ENCODE measurements at places on chromosomes 5 and 9.

- no peak for DNase-seq
These were observed 37.1 kb downstream of the VAV2 start for GRCh38 chr9:133954862-133955529.

DNA sequence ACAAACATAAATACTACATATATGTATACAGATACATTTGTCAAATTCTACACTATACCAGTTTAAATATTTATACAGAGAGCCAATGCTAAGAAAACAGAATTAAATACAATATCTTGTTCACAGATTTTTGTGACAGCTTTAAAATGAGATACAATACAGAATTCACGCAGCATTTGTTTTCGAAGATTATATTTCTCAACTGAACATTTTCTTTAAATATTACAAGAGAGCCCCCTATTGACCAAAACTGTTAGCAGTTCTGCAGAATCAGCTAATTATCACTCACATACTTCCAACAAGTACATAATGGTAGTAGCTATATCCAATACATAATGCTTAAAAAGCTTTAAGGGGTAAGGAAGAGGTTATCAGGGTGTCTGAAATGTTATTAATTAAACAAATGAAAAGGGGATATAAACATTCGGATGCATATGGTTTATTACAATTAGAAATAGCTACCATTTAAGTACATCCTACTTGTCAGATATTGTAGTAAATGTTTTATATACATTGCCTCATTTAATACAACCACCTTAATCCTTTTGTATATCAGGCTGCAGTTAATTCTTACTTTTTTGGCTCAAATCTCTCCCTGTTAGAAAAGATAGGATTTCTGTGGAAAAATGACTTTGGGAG, 31.7 kb downstream of the ZDHHC21 start:
- DNase-seq, result peak; percentile 45

GRCh38 chr5:62576570-62577170, 1.9 kb upstream of the LRRC70 start:
- DNase-seq, result no peak

DNA sequence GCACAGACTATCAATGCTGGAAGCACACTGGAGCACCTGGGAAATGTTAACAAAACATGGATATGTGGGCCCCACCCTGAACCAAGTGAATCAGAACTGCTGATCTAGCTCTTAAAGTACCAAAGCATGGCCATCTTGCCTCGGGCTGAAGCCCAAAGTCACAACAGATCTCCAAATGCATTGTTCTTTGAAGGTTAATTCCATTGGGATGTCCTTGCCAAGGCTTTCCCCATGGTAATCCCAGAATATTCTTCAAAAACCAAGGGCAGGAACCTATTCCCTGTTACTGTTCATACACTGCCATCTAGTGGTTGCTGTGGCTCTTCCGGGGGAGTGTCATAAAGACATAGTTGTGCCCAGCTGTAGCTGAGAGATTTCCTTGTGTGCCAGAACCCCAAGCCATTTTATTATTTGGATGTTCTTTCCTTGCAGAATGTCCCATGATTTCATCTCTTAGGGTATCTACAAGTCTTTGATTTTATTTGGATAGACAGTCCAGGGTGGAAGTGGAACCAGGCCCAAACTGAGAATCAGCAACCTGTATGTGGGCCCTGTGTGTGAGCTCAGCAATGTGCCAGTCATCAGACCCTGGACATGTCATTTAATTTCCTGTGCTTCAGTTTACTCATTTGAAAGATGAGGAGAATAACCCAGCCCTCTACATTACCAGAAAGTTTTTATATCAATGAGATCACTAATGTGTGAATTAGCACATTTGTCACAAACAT, 290.0 kb downstream of the ACTL7B start:
- DNase-seq, result peak; percentile 38

DNA sequence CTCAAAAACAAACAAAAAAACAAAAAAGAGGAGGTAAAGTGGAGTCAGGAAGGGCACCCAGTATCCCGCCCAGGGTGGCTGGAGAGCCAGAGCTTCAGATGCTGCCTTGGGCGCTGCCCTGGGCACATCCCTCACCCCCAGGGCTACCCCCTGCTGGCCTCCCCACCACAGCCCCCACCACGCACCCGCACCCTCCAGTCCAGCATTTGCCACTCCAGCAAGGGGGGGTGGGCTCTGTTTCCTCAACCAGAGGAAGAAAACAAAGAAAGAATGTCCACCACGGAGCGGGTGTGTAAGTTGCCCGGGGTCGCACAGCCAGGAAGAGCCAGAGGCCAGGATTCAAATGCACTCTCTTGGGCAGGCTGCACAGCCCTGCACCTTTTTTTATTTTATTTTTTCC, 86.1 kb downstream of the NTNG2 start:
- no peak for DNase-seq

Measured in NCI-H2081 treated with DMSO at 0.1 percent for 48 hours (cell line).